ENCODE measurements at places on chromosomes 2 and 18.

DNA sequence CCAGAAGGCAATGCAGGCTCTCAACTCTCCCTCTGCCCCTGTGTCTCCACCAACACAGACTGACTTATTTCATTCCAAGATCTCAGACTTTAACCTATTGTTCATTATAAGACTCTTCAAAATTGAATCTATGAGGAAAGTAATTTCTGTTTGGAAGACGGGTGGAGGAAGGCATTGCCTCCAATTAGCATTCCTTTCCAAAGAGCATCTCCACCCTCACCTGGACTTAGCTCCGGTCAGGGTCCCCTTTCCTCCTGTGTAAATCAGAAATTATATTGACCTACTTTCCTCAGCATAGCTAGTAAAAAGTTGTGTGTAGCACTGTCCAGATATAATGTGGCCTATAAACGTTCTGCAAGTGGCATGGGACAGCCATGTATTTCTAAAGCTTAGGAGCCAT, 230.4 kb upstream of the ACVR2A start:
- no peak for DNase-seq

- peak; percentile 22 for DNase-seq
Measured at GRCh38 chr18:33440060-33441043, at the start of gene CCDC178. Gene CCDC178 (minus strand): TSS chr18:33440721. CDS start chr18:33412088, 28,633 bp downstream.

DNA sequence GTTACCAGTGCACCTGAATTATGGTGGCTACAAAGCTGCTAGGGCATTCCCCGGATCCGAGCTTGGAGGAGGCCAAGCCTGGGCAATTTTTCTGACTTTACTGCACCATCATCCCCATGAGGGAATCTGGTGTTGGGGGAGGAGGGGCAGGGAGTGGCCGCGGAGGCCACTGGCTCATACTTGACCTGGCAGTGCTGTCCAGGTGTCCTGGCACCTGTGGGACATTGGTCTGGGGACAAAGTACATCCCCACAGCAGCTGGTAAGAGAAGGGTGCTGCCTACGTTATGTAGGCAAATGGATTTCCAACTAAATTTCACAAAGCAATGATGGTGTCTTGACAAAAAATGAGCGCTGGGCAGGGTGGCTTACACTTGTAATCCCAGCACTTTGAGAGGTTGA, 48.3 kb downstream of the KLHL29 start:
- DNase-seq, result no peak

GRCh38 chr2:75549401-75550253, 11.1 kb downstream of the EVA1A start:
- no peak for DNase-seq

GRCh38 chr2:224219781-224220180, 180.7 kb upstream of the SERPINE2 start:
- DNase-seq, result no peak

DNA sequence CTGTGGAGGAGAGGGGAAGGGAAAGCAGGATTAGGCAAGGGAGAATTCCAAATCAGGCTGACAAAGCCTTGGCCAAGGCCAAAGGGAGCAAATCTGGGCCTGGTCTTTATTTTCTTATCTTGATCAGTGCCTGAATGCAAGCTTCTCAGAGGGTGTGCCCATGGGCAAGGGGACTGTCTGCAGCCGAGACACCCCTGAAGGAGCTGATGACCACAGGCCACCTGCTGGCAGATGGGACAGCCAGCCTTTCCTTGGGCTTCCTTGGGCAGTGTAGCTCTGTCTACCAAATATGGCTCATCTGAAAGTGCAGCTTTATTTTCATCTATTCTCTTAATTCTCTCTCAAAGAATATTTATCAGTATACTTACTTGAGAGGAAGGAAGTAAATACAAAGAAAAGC, 117.0 kb downstream of the PKP4 start:
- no peak for DNase-seq

- no peak for DNase-seq
Measured at GRCh38 chr2:62114564-62114963, 81.4 kb upstream of the B3GNT2 start.

GRCh38 chr2:241640165-241640795, 2.8 kb downstream of the ATG4B start:
- DNase-seq, result no peak

DNA sequence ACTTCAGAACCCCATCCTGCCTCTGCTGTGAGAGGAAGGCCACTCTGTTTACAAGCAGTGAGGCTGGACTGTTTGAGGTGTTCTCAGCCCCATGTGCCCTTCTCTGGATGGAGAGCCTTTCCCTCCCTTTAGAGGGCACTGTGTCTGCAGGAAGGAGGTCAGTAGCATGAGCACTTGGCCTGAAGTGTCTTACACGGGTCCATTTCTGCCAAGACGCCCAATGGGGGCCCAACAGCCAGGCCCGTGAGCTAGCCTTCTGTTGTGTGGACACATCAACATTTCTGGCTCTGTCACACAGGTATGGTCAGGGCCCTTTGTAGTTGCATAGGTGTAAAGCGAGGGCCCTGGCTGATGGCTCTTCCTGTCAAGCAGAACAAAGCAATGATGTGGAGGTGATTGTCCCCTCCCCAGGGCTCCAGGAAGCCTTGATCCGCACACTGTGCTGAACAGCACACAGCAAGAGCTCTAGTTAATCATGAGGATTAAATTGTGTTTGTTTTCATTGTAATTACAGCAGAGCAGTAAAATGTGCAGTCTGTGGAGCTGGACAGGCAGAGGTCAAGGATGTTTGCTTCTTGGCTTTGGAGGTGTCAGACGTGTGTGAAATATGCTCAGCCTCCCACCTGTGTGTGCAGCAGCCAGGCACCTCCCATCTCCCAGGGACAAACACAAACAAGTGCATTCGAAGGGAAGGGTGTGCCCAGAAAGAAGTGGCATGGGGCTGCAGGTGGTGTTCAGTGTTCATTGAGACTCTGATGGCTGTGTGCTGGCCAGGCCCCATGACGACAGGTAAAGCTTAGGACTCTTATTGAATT, 132.1 kb downstream of the SH3RF3 start:
- no peak for DNase-seq

GRCh38 chr2:27509326-27509725, 12.7 kb downstream of the GCKR start:
- DNase-seq, result peak; percentile 55

DNA sequence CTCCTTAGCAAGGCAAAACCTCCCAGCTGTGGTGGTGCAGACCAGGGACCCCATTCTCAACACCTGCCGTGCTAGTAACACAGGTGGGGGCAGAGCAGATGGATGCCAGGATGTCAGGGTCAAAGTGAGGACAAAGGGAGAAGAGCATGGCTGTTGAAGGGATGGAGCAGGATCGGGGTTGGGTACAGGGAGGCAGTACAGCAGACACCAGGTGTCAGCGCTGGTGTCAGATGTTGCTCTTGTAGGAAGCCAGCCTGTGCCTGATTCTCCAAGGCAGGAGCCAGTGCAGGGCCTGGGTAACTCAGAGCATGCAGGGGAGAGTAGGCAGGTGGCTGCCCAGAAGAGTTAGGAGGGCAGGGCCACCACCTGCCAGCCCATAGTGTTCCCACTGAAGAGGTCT, 222.1 kb upstream of the SPRED2 start:
- no peak for DNase-seq

DNA sequence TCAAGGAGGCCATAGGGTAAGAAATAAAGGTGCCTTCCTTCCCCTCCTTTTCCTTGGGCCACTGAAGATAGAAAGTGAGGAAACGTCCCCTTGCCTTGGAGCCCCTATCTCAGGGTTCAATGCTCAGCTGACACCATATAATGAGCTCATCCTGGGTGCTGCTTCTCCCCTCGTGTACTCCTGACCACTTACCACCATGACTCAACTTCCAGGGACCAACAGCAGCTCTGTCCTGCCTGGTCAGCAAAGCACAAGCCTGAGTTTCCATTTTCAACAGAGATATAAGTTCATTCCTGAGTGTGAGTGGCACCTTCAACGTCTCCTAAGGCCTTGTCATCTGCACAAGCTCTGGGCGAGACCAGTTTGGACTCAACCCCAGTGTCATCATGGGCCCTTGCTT, 151.2 kb downstream of the CAPN13 start:
- no peak for DNase-seq

- DNase-seq, result no peak
Measured at GRCh38 chr18:78768221-78768620, 211.4 kb upstream of the SALL3 start.

- DNase-seq, result no peak
Measured at GRCh38 chr2:224520064-224520463, 65.1 kb downstream of the CUL3 start.

GRCh38 chr18:5295231-5295920, at the start of gene ZBTB14:
Gene ZBTB14 (minus strand): TSS chr18:5295726. CDS start chr18:5293246, 2,480 bp downstream.
- DNase-seq, result peak; percentile 87
